Vagina (tissue), 2 donors: ENCODE measurements at places on chromosomes 3 and 15.

GRCh38 chr15:25946241-25946805 lies 83.2 kb upstream of the ATP10A start:
- H3K27ac ChIP-seq = no peak overlapping the region
- H3K4me1 ChIP-seq = no peaks in the 10 kb centered on the region
- DNase-seq = no peak
- H3K4me3 ChIP-seq = no peak overlapping the region
- H3K27me3 ChIP-seq = no peaks in the 10 kb centered on the region
- no peaks in the 10 kb centered on the region for H3K36me3 ChIP-seq

GRCh38 chr3:95609411-95609810 lies 1205.0 kb upstream of the EPHA6 start:
- H3K27me3 ChIP-seq = no peaks in the 10 kb centered on the region
- DNase-seq = no peak
- no peaks in the 10 kb centered on the region for H3K36me3 ChIP-seq
- no peaks in the 10 kb centered on the region for H3K4me1 ChIP-seq
- no peak overlapping the region for H3K27ac ChIP-seq

DNA sequence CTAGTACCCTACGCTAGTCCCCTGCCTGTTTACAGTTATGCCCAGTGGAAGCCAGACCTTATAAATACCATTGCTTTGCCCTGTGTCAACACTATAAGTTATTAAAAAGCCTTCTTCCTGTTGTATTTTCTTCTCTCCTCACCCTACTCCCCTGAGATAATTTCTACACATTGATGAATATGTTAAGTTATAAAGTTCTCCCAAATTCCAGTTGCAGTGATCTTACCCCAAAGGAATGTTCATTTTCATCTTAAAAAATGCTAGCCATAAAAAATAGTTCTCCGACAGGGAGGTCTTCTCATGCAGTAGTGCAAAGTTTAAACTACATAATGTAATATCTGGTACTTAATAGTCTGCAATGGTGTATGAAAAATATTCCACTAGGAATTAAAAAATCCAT lies 58.6 kb downstream of the MAP2K5 start:
- H3K27me3 ChIP-seq = no peaks in the 10 kb centered on the region
- DNase-seq = no peak
- H3K36me3 ChIP-seq = no peaks in the 10 kb centered on the region
- no peak overlapping the region for H3K27ac ChIP-seq
- H3K4me3 ChIP-seq = no peak overlapping the region

DNA sequence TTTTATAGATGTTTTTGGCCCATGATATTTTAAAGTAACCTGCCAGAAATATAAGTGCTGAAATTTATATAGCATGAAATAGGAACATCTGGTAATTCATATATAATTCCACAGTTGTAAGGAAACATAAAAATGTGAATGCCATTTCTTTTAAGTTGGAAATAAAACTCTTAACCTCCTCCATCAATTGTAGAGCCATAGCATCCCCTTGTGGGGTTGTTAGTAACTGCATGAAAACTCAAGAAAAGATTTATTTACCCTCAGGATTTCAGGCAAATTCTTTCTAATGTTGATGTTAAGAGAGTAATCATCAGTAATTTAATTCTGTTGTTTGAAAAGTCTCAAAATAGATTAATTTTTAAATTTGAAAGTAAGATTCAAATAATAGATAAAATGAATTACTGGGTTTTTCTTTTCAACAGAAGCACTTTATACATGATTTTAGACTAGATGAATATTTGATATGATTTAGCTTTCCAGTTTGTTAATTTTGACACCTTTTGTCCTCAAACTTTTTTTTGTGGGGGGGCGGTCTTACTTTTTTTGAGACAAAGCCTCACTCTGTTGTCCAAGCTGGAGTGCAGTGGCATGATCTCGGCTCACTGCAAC lies 74.7 kb downstream of the RASA2 start:
- H3K36me3 ChIP-seq = no peaks in the 10 kb centered on the region
- H3K27ac ChIP-seq = no peak overlapping the region
- peaks cover 23% of the 10 kb centered on the region for H3K4me1 ChIP-seq
- H3K27me3 ChIP-seq = no peaks in the 10 kb centered on the region

DNA sequence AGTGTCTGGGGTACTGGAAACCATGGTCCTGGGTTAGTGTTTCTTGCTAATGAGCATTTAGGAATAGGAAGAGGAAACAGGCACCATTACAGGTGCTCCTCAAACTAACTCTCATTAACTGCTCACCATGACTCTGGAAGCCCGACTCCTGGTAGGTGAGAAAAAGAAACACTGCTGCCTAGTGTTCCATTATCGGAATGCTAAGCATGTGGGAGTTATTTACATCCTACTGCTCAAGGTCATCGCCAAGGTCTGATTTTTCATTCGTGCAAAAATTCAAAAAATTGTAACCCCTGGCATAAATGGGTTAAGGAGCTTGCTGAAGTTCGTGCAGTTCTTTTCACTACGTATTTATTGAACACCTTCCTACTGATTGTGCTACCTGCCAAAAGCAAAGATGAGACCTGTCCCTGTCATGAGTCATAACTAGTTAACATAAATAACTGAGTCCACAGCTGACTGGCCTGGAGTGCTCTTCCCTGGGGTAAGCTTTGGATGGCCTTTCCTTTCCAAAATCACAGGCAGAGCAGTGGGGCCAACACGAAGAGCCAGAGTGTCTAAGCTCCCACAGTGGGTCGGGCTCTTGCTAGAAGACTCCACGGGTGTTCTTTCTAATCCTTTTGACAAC lies 22.7 kb upstream of the PAQR5 start:
- peaks cover 5% of the 10 kb centered on the region for H3K4me1 ChIP-seq
- no peak overlapping the region for H3K4me3 ChIP-seq
- H3K27ac ChIP-seq = no peak overlapping the region
- H3K27me3 ChIP-seq = no peaks in the 10 kb centered on the region

DNA sequence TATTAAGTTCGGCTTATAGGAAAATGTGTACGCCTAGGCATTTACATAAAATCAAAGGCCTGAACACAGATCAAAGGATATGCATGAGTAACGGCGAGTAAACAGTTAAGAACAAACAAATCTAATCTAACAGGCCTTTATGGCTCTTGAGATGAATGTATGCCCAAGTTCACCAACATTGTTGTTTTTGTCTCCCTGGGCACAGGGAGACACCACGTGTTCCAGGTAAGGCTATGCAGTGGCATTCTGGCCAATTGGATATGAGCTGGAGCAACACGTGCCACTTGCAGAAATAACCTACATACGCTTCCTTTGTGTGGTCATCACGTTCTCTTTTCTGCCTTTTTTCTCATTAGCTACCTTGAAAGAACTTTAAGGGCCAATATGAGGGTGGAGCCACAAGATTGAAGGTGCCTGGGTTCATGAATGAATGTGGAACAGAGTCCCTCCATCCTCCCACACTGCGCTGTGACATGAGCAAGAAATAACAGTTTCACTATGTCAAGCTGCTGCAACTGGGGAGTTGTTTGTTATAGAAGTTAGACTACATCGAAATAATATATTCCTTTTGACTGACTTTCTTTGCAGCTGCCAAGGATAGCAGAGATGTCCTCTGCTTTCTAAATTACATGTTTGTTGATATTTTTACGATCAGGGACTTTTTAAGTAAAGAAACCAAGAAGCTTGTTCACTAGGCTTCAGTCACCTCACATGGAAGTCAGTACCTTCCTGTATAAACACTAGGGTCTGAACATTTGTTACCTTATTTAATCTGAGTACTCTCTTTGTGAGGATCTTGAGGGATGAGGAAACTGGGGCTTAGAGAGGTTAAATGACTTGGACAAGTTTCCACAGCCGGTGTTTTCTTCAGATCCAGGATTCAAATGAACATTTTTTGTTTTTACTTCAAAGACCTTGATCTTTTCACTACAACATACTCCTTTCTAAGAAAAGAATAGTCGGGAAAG lies 427.5 kb upstream of the TBL1XR1 start:
- no peak for DNase-seq
- no peaks in the 10 kb centered on the region for H3K27me3 ChIP-seq
- no peaks in the 10 kb centered on the region for H3K36me3 ChIP-seq

- no peak overlapping the region for H3K27ac ChIP-seq
- no peak overlapping the region for H3K4me3 ChIP-seq
- no peaks in the 10 kb centered on the region for H3K27me3 ChIP-seq
Observed at GRCh38 chr15:86661580-86661979, 581.9 kb downstream of the AGBL1 start.

DNA sequence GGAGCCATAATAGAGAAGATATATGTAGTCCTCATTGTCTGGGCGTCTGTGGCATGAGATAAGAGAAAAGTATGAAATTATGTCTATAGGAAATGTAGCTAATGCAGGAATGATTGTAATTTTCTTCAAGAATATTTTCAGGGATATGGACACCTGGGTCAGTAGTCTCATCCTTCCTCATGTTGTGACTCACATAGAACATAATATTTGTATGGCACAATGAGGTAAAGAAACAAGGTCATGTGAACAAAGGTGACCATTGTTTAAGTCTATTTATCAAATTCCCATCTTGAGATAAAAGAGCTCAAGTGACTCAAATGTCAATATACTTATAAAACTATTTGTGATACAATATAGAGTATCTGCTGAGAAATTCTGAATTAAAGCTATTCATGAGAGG lies 345.5 kb upstream of the ROBO1 start:
- DNase-seq = no peak
- H3K36me3 ChIP-seq = no peaks in the 10 kb centered on the region
- no peaks in the 10 kb centered on the region for H3K4me1 ChIP-seq
- no peak overlapping the region for H3K4me3 ChIP-seq
- H3K27me3 ChIP-seq = no peaks in the 10 kb centered on the region
- no peak overlapping the region for H3K27ac ChIP-seq

- peak overlapping the region; percentile 33 for H3K27ac ChIP-seq
- no peaks in the 10 kb centered on the region for H3K27me3 ChIP-seq
- DNase-seq = no peak
- no peaks in the 10 kb centered on the region for H3K36me3 ChIP-seq
- H3K4me1 ChIP-seq = peaks cover 55% of the 10 kb centered on the region
Observed at GRCh38 chr3:8506571-8507061, 5.0 kb downstream of the LMCD1 start.
